ENCODE measurements at places on chromosomes 3 and 15. TPM values are rescaled to one million over a fixed set of nuclear protein-coding genes. Genes with fewer than 3 reads are reported as not detected.

- no peak for ATAC-seq
These were observed at the start of gene PRR23C for GRCh38 chr3:139044366-139045210. TSS of gene PRR23C (minus strand) at chr3:139044892. CDS start at chr3:139044620, 272 bp downstream.

DNA sequence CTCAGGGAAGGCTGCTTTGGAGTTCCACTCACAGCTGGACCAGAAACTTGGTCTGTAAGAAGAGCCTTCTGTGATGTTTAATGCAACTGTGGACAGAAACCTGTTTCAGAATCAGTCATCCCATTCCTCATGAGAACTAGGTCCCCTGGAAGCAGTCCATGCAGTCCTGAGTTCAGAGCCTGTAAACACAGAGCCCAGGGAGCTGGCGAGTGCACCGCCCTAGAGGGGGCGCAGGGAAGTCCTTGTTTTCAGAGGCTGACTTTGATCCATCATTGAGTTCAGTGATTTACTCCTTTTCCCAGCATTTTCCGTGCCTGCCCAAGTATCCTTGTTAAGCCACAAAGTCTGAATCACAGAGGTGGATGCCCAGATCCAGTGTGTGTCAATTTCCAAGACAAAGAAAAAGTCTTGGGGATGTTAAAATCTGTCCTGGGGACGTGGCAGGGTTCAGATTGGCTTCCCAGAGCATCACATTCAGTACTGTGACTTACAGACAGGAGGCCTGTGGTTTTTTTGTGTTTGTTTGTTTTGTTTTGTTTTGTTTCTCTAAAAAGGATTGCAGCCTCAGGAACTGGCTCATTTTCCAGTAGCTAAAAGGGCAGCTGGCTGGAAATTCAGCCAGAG lies 9.8 kb upstream of the TXNRD3 start:
- no peak for ATAC-seq

DNA sequence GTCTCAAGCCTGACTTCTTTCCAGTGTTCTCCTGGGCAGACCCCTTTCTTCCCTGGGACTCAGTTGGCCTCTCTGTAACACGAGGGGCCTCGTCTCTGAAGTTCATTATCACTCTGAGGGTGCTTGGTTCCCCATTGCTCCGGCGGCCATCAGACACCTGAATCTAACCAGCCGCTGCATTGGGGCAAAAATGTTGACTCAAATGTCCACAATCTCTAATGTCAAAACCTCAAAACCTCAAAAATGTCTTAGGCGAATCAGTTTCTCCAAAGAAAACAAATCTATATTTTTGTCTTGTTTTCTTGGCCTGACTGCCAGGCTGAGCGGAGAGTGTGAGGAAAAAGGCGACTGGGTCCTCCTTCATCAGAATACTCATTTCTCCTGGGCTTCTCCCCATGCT lies 220.7 kb downstream of the VPS13C start:
- no peak for ATAC-seq

GRCh38 chr3:133820889-133821675 lies 15.5 kb downstream of the SRPRB start:
- no peak for ATAC-seq

Gene ARPIN
- 20.9 TPM for total RNA-seq

DNA sequence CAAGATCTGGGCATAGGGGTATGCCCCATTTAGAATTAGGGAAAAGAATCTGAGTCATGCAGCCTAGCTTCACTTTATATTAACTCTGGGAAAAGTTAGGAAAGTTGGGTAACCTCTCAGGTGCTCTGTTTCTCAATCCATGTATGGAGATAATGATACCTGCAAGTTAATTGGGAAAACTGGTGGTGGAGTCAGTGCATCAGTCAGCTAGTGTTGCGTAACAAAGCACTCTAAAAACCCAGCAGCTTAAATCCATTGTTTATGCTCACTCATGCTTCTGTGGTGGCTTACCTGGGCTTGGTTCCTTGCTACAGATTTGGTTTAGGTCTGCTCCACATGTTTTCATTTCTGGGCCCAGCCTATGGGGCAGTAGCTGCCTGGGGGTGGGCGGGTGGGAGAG lies 91.0 kb downstream of the SMAD3 start:
- no peak for ATAC-seq

Gene TMEM158
- 4.1 TPM for total RNA-seq

DNA sequence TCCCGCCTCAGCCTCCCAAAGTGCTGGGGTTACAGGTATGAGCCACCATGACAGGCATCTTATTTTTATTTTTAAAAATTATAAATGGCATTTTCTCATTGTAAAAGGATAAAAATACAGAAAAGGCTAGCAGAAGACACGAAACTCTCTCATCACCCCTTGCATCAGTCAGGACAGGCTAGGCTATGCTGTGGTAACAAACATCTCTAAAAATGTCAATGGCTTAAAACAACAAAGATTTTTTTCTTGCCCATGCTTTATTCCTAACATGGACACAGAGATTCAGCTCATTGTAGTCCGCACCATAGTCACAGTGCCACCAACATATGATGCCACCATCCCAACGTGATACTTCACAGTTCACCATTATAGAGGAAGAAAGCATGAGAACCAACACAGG lies 34.0 kb upstream of the SEMA4B start:
- ATAC-seq, result no peak

- no peak for ATAC-seq
These were observed 251.1 kb downstream of the OCA2 start for GRCh38 chr15:27847775-27848710.

Gene GOLGA6A
- not detected for total RNA-seq

Gene TMCC1
- total RNA-seq, result 29.4 TPM

DNA sequence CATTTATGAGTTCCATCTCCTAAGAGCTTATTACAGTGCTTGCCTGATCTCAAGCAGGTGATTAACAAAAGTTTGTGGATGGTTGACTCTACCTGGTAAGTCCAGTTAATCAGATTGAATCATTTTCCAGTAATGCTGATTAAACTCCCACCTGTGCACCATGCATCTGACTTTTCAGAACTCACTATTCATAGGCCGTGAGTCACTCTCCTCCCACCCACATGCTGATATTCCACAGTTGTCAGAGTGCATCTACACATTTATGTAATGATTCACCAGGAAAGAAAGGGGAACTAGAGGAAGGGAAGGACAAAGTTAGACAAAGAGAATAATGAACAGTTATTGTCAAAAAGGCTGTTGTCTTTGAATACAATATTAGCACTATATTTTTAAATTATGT lies 106.2 kb upstream of the UBE3A start:
- ATAC-seq, result no peak

DNA sequence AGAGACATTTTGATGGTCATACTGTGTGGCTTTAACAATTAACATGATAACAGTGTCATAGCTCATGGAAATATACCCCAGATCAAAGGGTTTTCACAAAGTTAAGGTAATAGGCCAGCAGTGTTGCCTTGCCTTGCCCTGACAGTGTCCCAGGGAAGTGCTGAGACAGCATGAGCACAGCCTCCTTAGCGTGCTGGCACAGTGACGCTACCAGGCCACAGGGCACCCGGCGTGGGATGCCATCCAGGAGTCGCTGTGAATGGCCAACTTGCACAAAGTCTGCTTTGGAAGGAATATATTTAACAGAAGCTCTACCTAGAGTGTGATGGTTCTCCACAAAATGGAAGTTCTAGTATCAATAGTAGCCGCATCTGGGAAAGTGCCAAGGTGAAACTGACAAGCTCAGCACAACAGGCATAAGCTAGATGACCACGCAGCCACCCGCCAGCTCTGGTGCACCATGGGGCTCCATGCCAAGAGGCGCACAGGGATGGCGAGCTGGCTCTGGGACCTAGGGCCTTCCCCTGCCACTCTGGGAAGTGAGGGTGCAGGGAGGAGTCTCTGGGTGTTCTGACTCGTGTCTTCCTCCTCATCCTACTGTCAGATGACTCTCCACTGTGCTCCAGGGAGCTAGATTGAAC lies 86.2 kb downstream of the GABRB3 start:
- no peak for ATAC-seq

Gene CSK
- total RNA-seq, result 20.8 TPM

GRCh38 chr15:89051875-89052274 lies 36.4 kb upstream of the ABHD2 start:
- peak; percentile 51 for ATAC-seq

GRCh38 chr3:46184469-46184868 lies 23.6 kb downstream of the CCR1 start:
- no peak for ATAC-seq

GRCh38 chr3:683770-684169 lies 409.1 kb upstream of the CNTN6 start:
- no peak for ATAC-seq

DNA sequence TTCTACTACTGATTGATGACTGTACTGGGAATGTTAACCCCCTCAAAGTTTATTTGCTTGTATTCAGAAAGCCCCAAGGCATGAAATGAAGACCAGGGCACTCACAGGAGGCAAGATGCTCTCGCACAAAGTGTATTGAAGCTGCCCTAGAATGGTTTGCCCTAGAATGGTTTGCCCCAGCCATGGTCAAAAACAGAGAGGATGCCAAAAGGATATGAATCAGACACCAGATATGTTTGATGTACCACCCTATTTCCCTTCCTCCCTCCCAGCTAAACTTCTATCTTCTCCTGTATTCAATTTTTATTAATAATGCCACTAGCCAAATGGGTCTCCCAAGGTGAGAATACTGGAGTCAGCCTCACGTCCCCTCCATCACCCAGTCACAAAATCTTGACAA lies 101.3 kb downstream of the TMCO5A start:
- ATAC-seq, result no peak

- ATAC-seq, result no peak
These were observed 66.4 kb upstream of the PPIB start for GRCh38 chr15:64229129-64229724.

DNA sequence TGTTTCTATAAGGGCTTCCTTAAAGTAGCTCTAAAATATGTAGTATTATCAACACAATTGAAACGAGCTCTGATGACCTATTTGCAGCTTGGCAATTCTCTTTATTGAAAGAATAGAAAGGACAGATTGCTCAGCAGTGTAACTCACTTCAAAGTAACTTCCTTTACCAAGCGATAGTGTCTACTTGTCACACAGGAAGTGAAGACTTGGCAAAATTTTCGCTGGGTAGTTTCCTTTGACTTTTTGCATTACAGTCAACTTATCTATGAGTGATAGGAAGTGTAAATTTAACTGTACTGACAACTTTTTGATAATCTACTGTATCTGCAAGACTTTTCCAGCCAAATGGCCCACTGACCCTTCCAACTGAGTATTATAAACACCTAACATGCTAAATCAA lies 22.8 kb downstream of the SLC9A9 start:
- no peak for ATAC-seq

DNA sequence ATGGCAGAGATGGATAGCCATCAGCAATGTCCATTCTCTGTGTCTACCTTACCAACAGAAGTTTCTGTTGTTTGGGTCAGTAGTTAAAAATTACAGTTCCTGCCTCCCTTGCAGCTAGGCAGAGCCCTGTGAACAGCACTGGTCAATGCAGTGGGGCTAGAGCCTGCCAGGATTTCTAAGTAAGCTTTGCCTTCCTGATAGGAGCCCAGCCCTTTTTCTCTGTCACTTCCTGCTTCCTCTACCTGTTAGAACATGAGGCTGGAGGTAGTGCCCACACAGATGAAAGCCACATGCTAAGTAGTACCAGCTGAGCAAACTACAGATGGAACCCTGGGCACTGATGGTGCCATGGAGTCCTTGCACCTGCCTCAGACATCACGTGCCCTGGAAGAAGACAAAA lies 45.0 kb downstream of the MGLL start:
- ATAC-seq, result no peak

DNA sequence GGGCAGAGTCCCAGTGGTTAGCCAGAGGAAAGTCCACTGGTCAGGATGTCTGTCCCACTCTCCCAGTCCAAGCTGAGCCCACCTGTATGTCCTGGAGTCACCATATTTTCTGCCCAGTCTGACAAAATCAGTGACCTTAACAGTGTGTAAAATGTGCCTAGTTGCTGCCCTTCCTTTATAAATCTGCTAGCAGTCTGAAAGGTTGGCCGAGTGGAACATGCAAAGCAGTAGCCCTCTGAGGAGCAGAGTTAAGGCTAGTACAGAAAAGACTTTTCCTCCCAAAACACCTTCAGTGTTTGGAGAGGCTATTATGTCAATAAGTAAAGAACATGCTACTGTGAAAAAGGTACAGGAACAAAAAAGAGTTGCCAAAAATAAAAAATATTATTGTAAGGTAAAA lies 15.3 kb downstream of the TTC21A start:
- no peak for ATAC-seq

Gene EXD1
- total RNA-seq, result not detected

DNA sequence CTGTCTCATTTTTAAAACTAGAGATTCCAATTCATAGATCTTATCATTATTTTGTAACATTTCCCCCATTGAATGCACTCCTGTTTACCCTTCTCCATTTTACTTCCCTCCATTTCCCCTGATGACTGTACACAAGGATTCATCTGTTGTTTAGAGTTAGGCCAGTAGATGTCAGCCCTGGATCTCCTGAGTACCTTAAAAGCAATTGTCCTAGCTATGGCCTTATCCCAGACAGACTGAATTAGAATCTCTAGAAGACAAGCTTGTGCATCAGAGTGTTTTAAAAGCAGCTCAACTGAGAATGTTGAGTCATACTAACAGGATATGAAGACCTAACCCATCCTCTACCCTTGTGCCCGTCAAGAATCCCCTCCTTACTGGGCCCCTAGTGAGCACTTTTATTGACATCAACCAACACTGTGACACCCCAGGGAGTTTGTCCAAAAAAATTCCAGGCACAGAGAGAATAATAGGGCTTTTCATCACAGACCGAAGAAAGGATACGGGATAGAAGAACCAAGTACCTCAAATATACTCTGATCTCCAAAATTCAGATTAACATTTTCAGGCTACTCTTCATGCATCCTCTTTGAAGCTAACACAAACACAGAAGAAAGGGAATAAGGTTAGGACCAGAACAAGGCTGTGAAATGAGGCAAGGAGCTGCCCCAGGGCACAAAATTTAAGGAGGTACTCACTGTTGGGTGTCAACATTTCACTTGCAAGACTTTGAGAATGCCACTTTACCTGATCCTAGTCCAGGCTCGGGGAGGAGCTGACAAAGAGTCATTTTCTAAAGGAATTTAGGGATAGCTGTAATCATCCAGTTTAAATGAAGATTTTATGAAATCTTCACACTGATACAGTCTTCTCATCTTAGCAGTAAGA lies 17.1 kb downstream of the ZBED2 start:
- ATAC-seq, result no peak

- no peak for ATAC-seq
These were observed 137.0 kb downstream of the DNAJB8 start for GRCh38 chr3:128329491-128330213.

- no peak for ATAC-seq
These were observed 10.2 kb downstream of the PLSCR5 start for GRCh38 chr3:146594843-146595482.

- ATAC-seq, result no peak
These were observed 402.0 kb upstream of the TBL1XR1 start for GRCh38 chr3:177599326-177599725.

- no peak for ATAC-seq
These were observed 37.4 kb upstream of the DCP1A start for GRCh38 chr3:53384465-53385423.

Data from gastroesophageal sphincter (tissue), 4 donors.